Stimulated activated CD8-positive, alpha-beta memory T cell treated with anti-CD3 and anti-CD28 coated beads, Interleukin-15, amount 100 ng/mL, for 24 hours (primary cell): ENCODE measurements at places on chromosomes 16 and 17.

GRCh38 chr16:51062039-51062438 is 89.0 kb downstream of the SALL1 start:
- no peak for DNase-seq

GRCh38 chr16:10252155-10252554 is 69.9 kb upstream of the GRIN2A start:
- DNase-seq, result no peak

DNA sequence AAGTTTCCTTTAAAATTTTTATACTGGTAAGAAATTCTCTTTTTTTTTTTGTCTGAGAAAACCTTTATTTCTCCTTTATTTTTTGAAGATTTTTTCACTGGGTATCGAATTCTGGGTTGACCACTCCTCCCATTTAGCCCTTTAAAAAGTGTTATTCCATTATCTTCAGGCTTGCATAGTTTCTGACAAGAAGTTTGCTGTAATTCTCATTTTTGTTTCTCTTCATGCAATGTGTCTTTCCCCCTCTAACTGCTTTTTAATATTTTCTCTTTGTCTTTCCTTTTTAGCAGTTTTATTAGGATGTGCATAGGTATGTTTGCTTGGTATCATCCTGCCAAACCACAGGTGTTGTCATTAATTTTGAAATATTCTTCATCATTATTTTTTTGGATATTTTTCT is 67.7 kb upstream of the GOT2 start:
- DNase-seq, result no peak

GRCh38 chr16:24841291-24841690 is 4.5 kb upstream of the SLC5A11 start:
- DNase-seq, result no peak

DNA sequence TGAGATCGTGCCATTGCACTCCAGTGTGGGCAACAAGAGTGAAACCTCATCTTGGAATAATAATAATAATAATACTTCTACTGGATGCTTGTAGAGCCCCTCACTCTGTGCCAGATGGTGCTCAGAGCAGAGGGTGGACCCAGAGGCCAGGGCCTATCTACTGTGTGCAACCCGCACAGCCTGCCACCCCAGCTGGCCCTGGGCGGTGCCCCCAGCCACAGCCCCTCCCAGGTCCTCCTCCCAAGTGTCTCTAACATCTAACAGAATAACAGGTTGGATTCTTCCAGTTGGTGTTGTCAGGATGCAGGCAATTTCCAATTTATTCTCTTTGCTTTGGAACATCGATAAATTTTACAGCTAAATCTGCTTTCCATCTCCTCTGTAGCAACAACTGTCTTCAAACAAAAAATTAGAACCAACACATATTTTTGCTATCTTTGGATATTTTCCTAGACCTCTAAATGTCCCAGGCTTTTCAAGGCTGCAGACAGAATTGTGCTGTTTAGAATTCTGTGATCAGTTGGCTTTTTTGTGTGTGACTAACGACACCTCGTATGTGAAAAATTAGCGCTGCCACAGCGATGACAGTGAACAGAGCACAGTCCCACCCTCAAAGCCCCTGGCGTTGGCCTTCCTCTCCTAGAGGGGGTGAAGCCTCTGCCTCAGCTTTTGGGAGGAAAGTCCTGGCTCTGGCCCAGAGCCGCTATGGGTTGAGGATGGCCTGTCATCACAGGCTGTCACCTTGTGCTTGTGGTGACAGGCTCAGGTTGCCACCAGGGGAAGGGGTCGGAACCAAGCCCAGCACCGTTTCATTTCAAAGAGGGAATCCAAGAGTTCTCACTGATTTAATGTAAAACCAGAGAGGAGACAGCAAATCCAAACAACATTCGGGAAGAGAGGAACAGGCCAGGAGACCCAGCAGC is 7.6 kb upstream of the EVPL start:
- no peak for DNase-seq

DNA sequence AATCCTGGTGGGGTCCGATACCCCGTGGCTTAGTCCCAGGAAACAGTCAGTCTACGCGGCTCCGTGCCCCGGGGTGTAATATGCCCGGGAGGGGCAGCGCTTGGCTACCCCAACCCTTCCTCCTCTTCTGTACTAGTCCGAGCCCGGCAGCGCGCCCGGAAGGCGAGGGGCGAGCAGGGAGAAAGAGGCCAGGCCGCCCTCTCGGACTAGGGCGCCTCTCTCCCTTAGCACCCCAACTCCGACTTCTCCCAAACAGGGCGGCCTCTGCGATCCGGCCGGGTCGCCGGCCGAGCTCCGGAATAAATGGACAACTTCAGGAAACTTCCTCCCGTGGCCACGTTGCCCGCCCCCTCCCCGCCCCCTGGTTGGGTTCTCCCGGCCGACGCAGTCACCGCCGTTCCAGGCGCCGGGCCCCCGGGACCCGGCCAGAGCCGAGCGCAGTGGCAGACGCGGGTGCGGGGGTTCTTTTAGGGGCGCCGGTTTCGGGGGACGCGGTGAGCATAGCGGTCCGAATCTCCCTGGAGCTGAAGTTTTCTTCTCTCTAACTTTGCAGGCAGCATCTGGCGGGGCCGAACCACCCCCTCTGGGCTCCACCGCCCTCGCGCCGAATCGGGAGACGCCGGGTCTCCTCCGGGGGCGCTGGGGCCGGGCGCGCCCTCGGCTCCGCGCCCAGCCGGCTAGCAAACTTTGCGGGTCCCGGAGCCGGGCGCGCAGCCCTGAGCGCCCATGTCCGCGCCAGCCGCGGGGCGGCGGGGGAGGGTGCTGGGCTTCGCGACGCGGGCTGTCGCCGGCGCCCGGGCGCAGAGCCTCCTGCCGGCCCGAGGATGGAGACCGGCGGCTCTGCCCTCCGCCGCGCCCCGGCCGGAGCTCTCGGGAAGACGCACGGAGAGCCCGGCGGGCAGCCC is at the start of gene SDK2:
SDK2 (minus strand) TSS at position 301 of the 905 bp plus-strand sequence. CDS start 357 bp downstream, outside the sequence.
- DNase-seq, result no peak

DNA sequence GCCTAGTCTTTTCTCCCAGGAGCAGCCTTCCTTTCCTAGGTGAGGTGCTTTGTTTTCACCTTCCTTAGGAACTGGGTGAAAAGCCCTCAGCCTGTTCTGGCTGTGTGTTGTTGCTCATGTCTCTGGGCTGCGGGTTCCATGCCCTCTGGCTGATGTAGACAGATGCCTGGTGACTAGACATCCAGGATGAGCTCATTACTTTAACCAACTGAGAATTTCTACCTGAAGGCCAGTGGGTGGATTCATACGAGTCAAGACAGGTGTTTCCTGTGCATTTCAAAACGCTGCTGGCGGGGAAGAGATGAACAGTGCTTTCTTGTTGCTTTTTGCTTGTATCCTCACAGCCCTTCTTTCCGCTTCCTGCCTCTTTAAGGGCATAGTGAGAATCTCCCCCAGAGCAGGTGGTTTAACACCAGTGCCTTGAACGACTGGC is 22.3 kb downstream of the SAP30BP start:
- DNase-seq, result no peak

DNA sequence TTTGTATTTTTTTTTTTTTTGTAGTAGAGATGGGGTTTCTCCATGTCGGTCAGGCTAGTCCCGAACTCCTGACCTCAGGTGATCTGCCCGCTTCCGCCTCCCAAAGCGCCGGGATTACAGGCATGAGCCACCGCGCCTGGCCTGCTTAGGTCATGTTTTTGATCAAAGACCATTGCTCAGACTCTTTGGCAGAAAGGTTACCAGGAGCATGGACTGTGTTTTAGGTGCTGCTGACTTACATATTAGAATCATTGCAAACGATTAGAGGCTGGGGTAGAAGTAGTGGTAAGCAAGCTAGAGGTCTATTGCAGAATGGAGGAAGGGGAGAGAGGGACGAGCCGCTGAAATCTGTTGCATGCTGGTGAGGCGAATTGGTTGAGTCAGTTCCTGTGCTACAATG is 79.8 kb downstream of the TANGO6 start:
- no peak for DNase-seq

- DNase-seq, result no peak
These were observed 103.6 kb upstream of the HS3ST2 start for GRCh38 chr16:22710326-22710725.

DNA sequence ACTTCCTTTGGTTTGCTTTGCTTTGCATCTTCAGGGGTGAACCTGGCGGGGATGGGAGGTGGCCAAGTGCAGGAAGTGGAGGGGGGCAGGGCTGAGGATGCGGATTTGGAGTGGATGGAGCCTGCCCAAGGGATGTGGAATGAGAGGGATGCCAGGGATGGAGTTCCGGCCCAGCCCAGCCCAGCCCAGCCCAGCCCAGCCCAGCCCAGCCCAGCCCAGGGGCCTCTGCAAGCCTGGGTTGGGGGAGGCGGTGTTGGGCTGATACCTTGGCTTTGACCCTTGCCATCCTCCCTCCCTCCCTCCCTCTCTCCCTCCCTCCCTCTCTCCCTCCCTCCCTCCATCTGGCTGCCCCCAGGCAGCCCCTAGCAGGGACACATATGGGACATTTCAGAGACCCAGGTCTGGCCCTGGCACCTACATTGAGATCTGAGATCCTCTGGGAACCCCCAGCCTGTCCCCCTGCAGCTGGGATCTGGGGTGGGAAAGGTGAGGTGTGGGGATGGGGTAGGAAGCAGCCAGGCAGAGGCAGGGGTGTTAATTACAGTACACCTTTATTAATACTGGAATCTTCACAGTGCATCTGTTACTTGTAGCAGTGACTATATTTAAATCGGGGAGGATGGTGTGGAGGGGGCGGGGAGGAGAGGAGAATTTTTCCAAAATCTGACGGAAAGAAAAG is 14.5 kb downstream of the IL34 start:
- DNase-seq, result no peak

GRCh38 chr16:83095941-83096692 is 469.3 kb downstream of the CDH13 start:
- no peak for DNase-seq

- no peak for DNase-seq
These were observed 2.3 kb upstream of the KCNJ16 start for GRCh38 chr17:70072546-70073309.

DNA sequence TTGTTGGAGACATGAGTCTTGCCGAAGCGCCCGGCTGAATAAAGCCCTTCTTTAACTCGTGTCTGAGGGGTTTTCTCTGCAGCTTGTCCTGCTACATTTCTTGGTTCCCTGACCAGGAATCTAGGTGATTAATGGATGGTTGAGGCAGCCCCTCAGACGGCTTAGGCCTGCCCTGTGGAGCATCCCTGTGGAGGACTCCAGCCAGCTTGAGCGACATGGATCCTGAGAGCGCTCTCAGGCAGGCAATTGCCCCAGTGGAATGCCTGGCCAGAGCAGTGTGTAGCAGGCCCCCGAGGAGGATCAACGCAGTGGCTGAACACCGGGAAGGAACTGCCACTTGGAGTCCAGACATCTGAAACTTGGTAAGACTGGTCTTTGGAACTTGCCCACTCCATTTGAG is 17.3 kb upstream of the ENDOV start:
- DNase-seq, result no peak

GRCh38 chr16:88453611-88454522 is 787 bp downstream of the ZFPM1 start:
- DNase-seq, result no peak

DNA sequence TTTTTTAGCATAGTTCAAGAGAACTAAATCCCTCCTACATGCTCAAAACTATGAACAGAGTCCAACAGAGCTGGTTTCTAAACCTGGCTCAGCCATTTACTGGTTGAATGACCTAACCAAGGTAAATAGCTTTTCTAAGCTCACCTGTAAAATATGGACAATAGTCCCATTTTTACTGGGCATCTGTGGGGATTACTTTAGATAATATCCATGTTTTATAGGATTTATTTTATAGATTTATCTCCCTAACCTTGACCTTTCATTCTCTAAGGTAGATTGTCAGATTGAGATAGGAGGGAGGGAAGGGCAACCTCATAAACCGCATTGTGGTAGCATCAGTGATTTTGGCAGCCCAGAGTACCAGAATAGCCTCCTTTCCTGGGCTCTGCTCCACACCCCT is 178.5 kb upstream of the TOX3 start:
- DNase-seq, result no peak

GRCh38 chr17:77314601-77315000 is 173.8 kb downstream of the SEC14L1 start:
- no peak for DNase-seq

DNA sequence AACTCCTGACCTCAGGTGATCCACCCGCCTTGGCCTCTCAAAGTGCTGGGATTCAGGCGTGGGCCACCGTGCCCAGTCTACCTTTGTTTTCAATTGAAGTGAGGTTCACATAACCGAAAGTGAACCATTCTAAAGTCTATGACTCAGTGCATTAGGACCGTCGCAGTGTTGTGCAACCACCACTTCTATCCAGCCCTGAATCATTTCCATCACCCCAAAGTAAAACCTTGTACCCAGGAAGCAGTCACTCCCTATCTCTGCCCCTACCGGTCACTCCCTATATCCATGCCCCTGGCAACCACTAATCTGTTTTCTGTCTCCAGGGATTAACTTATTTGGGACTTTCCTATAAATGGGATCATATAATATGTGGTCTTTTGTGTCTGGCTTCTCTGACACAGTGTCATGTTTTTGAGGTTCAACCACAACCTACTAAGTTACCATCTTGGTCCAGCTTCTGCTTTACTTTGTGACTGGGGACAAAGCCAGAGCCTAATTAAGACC is 28.3 kb upstream of the CDC42EP4 start:
- DNase-seq, result no peak

GRCh38 chr16:19112099-19112407 is 1.7 kb upstream of the ITPRIPL2 start:
- DNase-seq, result no peak

GRCh38 chr17:35038453-35038852 is 25.1 kb downstream of the RFFL start:
- no peak for DNase-seq

- no peak for DNase-seq
These were observed 3.1 kb upstream of the PSMB10 start for GRCh38 chr16:67939507-67940445.

- no peak for DNase-seq
These were observed 111.9 kb downstream of the CNTNAP4 start for GRCh38 chr16:76389126-76389525.

DNA sequence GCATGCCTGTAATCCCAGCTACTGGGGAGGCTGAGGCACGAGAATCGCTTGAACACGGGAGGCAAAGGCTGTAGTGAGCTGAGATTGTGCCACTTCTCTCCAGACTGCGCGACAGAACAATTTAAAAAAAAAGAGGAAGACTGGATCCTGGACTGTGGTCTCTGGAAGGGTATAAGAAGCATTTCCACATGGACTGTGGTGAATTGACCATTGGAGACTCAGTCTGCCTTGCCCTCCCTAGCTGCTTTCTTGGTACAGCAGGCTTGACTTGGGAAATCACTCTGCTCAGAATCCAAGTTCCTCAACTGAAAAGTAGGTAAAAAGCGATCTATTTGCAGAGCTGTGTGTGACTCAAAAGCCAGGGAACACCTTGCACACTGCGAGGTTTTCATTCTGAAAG is 1.0 kb upstream of the MGRN1 start:
- no peak for DNase-seq

- DNase-seq, result peak; percentile 38
These were observed 654 bp downstream of the LASP1 start for GRCh38 chr17:38870259-38871165.

- DNase-seq, result no peak
These were observed 40.6 kb downstream of the IKZF3 start for GRCh38 chr17:39823407-39824054.

GRCh38 chr17:1873418-1873817 is 43.6 kb downstream of the RPA1 start:
- no peak for DNase-seq

GRCh38 chr16:48384520-48385252 is 527 bp downstream of the SIAH1 start:
- DNase-seq, result no peak

- no peak for DNase-seq
These were observed 42.0 kb downstream of the CMIP start for GRCh38 chr16:81486540-81487061.

GRCh38 chr17:61461967-61462718 is 9.9 kb downstream of the TBX4 start:
- no peak for DNase-seq

- DNase-seq, result no peak
These were observed 60.8 kb downstream of the TEX14 start for GRCh38 chr17:58630883-58631522.

- no peak for DNase-seq
These were observed 31.0 kb downstream of the HASPIN start for GRCh38 chr17:3754458-3755334.
